ENCODE measurements at places on chromosomes 1 and 21.

DNA sequence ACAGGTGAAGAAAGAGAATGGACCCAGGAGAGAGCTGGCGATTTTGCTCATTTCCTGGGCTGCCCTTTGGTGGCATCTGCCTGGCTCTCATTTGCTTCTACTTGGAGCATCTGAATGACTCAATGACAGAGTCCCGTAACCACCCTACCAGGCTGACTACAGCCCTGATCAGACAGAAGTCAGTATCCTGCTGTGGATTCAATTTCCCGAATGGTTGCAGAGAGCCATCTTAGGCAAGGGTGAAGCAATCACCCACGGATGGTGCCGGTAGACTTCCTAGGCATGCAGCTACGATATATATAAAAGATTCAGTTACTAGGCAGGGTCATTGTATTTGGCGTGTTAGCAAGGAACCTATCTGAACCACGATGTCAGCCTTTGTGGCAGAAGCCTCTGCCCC, 10.2 kb downstream of the AJAP1 start:
- no peak for DNase-seq

GRCh38 chr1:11807133-11807532, 1.1 kb downstream of the CLCN6 start:
- DNase-seq: no peak

DNA sequence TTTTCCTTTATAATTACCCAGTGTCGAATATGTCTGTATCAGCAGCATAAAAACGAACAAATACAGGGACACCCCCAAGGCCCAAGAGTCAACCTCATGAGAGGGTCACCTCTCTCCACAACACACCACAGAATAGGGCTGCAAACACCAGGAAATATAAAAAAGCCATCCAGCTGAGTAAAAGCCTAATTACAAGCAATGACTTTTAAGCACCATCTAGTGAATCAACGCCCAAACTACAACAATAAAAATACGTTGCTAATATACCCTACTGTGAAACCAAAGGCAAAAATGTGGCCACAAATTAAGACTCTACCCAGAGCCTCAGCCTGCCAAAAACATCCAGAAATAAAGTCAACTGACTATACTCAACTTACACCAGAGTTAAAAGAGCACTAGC, 817.9 kb upstream of the NEGR1 start:
- no peak for DNase-seq

GRCh38 chr1:11129649-11130390, 30.2 kb upstream of the EXOSC10 start:
- no peak for DNase-seq

DNA sequence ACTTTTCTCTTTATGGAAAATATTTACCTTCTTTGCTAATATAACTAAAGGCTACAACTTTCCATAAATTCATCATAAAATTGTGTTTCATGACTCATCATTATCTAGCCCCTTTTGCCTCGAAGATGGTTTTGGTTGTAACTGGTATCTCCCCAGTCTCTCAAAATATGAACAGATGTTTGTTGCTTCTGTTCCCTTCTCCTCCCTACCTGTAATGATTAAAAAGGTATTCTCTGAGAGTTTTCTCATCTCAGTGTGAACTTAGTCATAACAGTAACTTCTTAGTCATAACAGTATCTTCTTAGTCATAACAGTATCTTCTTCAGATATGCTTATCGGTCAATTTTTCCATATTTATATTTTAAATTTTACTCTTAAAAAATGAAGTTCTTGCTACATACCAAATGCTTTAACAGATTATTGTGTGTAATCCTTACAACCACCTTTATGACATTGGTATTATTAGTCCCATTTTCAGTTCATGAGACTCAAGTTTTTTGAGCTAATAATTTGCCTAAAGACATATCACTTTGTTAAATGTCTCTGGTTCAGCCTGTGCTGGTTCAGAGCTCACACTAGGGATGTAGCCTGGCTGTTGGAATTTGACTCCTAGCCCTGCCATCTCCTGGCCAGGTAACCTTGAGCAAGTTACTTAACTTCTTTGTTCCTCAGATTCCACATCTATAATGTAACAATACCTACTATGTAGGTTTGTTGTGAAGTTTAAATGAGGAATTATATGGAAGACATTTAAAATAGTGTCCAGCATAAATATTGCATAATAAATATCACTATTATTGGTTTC, 32.6 kb downstream of the ATP1B1 start:
- DNase-seq: no peak

DNA sequence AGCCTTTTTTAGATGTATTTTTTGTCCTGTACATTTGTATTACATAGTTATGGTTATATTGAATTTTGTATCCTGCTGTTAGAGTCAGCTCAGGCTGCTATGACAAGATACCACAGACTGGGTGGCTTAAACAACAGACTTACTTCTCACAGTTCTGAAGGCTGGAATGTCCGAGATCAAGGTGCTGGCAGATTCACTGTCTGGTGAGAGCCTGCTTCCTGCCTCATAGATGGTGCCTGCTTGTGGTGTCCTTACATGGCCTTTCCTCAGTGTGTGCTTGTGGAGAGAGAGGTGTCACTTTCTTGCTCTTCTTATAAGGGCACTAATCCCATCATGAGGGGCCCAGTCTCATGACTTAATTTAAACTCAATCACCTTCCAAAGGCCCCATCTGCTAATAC, 23.1 kb upstream of the MYSM1 start:
- DNase-seq: no peak

GRCh38 chr21:45234127-45234526, 53.6 kb downstream of the POFUT2 start:
- no peak for DNase-seq

- peak; percentile 90 for DNase-seq
Observed at GRCh38 chr1:54254055-54254454, 54.1 kb downstream of the MRPL37 start.

DNA sequence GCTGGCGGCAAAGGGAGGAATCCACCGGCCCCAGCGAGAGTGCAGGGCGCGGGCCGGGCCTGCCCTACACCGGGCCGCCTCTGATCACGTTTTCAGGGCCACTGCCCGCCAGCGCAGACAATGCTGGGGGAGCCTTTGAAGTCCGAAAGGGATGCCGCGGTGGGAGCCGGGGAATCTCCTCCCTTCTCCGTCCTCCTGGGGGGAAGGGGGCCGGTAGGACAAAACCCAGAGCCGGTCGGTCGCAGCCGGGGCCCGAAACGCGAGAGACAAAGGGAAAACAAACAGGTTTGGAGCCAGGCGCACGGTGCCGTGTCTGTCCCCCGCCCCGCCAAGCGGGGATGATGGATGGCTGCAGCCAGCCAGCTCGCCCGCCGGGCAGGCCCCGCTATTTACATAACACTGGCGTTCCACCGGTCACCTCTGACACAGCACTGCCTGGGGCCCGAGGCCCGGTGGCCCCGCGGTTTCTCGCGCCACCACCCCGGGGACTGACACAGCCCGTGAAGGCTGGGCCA, 92.0 kb downstream of the CASZ1 start:
- no peak for DNase-seq

Data from A172 (cell line).